Hematopoietic multipotent progenitor cell treated with erythropoietin and hydrocortisone succinate and interleukin-3 and kit ligand, for 15 days (in vitro differentiated cells): ENCODE measurements at places on chromosomes 12 and 14.

GRCh38 chr14:24809135-24809534 is 175.1 kb upstream of the GZMB start:
- no peak for DNase-seq

- no peak for DNase-seq
Measured at GRCh38 chr12:106174876-106175275, 36.1 kb upstream of the NUAK1 start.

DNA sequence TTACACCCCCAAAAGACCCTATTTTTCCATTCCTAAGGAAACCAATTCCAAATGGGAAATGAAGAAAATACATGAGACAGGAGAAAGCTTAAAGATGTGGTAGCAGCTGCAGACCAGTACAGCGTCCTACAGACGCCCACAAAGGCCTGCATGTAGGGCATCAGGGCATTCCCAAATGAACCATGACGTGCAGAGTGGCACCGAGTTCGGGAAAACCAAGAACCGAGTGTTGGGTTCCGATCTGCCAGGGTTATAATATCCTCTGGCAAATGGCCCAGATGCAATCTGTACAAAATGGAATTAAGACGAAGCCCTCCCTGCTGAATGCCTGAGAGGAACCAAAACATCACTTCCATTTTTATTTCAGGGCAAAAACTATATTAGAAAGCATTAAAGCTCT is 34.4 kb upstream of the SELPLG start:
- DNase-seq, result no peak

DNA sequence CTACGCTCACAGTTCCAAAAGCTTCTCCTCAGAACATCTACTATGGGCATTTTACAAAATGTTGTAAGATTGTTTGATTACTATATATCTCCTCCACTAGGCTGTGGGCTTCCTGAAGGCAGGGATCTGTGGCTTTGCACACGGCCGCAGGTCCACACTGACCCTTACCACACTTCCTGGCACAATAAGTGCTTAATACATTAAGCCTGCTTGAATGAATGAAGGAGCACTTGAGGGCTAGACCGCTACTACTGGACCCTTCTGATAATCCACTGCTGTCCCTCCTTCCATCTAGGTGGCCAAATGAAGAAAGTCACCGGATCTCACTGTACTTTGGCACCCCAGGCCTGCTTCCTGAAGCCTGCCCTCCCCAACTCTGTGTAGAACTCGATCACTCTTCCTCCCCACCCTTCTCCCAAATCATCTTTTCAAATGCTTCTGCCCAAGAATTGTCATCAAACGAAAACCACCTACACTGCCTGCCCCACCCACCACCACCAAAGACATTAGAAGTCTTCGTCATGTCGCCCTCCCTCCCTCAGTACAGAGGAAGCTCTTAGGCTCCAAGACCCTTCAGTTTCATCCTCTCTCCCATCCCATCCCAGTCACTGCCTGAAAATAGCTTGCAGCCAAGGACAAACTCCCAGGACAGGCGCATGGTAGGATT is 596 bp upstream of the ZBTB39 start:
- no peak for DNase-seq

GRCh38 chr12:81359736-81360135 is 281.9 kb downstream of the ACSS3 start:
- DNase-seq, result no peak

- no peak for DNase-seq
Measured at GRCh38 chr12:68998041-68998440, 65.1 kb upstream of the CPM start.

DNA sequence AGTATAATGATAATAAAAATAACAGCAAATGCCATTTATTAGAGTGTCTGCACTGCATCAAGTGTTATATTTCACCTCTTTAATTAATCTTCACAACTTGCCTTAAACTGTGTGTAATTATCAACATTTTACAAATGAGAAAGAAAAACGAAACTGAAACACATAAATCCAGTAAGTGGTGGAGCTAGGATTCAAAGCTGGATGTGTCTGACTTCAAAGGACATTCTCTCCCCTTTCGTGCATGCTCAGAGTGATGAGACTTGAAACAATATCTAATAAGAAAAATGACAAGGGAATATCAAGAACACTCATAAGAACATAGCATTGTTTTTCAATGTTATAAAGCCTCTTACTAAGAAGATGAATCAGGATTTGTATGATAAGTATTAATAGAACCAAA is 78.8 kb downstream of the DUSP6 start:
- no peak for DNase-seq

DNA sequence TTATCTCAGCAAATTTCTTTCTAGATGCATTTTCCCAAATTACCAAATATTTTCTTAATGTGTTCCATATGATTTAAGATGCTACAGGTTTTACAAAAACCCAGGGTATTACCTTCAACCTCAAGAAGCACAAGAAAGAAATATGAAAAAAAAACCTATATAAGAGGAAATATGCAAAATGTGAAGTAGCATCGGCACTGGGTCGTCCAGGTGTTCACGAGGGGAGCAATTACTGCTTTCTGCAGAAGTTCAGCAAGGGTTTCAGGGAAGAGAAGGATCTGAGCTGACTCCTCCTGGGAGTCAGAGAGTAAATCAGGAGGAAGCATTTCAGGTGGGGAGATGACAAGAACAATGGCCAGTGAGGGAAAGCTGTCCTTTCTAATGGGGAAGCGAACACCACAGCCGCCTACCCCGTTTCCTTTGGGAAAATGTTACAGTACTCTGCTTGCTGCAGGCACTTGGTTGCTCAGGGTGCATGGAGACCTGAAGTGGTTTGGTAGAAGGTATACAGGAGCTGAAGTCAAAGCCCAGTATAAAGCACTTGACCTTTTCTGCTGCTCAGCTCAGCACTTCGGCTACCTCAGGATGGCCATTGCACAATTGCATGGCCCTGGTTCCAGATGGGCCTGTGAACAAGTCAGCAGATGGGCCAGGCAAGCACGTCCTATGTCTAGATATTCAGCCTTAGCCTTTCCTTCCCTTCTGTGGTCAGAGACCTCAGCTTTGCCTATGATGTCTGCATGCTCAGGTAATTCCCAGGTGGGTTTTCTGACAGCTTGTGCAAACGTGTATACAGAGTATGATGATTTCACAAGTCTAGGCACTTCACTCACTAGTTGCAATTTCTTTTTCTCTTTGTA is 155.6 kb downstream of the PAX9 start:
- no peak for DNase-seq

DNA sequence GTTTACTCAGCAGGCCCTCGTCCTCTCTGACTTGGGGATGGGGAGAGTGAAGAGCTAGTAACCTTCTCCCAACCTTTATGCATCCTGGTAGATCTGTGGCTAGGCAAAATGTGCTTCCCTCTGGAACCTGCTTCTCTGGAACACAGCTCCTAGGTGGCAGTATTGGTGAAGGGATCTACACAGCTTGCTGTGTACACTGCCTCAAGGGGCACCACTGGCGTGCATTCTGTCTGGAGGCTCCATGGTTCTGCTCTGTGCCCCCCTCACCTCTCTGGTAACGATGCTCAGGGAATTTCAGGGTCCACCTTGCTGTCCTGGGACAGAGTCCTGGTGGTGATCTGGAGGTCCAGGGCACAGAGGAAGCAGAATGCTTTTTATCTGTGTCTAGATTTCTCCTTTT is 43.5 kb upstream of the KCNA5 start:
- DNase-seq, result no peak

DNA sequence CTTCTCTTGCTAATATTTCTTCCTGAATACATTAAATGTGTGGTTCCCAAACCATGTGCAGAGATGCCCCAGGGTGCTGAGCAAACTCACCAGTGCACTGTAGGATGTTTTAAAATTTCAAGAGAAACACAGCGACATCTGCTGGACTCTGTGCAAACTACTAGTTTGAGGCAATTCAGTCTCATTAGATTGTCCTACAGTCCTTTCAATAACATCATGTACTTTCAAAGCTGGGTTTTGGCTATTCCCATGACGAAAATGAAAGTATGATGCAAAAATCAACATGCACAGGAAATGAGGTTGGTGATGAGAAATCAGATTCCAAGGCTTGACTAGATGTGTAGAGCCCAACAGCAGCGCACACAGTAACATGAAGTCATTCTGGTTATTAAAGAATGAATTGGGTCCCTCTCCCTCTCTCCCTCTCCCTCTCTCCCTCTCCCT is 66.3 kb downstream of the CLIP1 start:
- peak; percentile 73 for DNase-seq

GRCh38 chr14:73789989-73790581 is 61.5 kb upstream of the PTGR2 start:
- no peak for DNase-seq

GRCh38 chr14:81285245-81285644 is 64.5 kb upstream of the GTF2A1 start:
- DNase-seq, result no peak

DNA sequence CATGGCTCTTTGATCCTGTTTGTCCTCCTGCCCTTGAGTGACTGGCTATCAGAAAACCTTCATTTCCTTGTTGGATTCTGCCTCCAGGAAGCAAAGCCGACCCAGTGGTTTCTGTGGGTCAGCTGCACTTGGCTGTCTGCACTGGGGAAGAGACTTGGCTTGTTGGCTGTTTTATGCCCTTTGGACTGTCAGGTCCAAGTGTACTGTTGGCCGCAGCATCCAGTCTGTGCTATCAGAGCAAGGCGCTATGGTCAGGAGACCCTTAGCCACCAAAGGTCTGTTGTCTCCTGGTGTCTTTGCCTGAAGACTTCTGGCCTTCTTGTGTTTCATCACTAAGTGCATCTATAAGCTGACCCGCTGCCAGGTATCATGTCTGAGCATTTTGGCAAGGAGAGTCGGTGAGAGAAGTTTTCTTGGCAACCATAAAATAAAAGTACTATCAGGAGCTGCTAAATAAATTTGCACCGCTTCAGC is 177.4 kb upstream of the HIF1A start:
- no peak for DNase-seq

- no peak for DNase-seq
Measured at GRCh38 chr12:46921764-46922133, 96.0 kb upstream of the SLC38A4 start.

- no peak for DNase-seq
Measured at GRCh38 chr14:71812693-71813092, 119.5 kb upstream of the RGS6 start.

GRCh38 chr12:123254853-123255446 is 16.7 kb downstream of the CDK2AP1 start:
- DNase-seq, result no peak

- DNase-seq, result no peak
Measured at GRCh38 chr14:62185078-62185477, 422.9 kb downstream of the SNAPC1 start.

GRCh38 chr12:121388421-121388981 is 11.4 kb upstream of the RNF34 start:
- no peak for DNase-seq

- DNase-seq, result no peak
Measured at GRCh38 chr12:125220404-125221273, 155.4 kb downstream of the AACS start.

DNA sequence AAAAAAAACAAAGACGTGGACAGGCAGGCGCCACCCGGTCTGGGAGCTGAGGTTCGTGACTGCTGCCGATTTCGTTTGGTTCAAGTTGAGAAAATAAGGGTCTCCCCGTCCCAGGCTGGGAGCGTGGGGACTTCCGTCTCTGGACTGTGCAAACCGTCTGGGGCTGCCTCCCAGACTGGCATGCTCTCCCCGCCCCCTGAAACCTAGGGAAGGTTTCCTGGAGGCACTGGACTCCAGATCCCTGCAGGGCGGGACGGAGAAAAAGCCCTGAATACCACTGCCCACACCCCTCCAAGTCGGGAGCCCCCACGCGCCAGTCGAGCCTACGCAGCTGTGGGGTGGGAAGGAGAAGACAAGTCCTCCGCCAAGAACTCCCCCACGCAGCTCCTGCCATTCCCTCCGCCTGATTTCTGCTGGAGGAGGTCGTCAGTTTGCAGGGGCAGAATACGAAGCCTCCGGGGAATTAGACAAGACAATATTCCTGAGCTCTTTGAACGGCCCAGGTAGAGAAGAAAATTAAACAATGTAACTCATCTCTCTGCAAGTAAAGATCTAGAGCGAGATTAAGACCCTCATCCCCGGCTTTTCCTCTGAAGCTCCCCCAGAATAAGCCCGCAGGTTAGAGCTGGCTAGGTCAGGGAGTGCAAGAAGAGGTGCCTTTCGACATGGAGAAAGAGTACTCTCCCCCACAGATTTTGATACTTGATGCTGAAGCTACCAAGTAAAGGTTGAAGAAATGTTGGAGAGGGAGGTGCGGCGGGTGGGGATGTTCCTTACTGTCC is 10.4 kb upstream of the HOXC13 start:
- no peak for DNase-seq

- no peak for DNase-seq
Measured at GRCh38 chr14:55749201-55749812, 169.3 kb downstream of the KTN1 start.

GRCh38 chr14:50232276-50232642 is 881 bp upstream of the SOS2 start:
- DNase-seq, result no peak

DNA sequence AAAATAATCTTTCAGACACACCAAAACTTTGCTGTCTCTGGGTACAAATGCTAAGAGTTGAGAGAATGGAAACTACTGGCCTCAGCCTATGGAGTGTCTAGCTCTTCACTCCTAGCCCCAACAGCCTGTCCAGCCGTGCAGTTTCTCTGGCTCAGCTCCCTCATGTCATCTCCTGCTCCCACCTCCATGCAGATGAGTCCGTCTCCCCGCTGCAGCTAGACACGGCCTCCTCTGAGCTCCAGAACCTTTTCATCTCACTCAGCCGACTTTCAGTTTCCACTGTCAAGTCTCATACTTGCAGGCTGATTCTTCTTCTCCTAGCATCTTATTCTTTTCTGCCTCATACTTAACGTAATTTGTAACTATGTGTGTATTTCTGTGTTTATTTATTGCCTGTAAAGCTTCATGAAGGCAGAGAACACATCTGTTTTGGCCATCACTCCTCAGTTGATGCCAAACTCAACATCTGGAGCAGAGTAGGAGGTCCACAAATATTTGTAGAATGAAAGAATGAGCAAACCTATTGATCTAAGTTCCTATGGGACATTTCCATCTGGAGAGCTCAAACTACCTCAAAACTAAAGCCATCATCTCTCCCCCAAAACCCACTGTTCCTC is 139.8 kb upstream of the PWP1 start:
- DNase-seq, result no peak

- DNase-seq, result no peak
Measured at GRCh38 chr12:120276734-120277133, 11.2 kb upstream of the PXN start.

DNA sequence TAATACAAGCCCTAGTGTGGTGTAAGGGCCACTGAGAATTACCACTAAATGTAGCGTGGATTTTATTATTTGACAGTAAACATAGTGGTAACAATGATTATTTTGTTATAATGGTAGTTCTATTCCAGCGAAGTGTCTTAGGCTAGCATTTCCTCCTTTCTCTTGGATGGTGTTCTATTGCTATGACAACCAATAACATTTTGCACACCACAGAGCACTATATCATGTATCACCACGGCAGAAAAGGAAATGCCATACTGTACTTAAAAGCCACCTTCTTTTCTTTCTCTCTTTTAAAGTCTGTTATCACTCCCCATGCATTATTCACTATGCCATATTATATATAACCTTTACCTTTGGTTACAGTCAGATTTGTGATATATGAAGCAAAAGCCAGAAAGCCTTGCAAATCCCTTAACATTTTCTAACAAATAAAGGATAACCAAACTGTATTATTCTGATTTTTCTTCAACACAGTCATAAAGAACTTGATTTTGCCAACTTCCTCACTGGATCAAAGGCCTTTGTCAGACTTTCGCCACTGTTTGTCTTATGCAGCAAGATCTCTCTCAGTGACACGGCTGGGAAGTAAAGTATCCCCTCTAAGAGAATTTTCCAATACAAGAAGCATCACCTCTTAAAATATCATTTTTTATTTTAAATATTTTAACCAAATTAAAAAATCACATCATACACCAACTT is 195.8 kb downstream of the FOXN3 start:
- DNase-seq, result no peak

GRCh38 chr12:53052419-53053217 is 2.8 kb downstream of the TNS2 start:
- no peak for DNase-seq
